ENCODE measurements at places on chromosomes 3 and 15. TPM values are rescaled to one million over a fixed set of nuclear protein-coding genes. Genes with fewer than 3 reads are reported as not detected.

- H3K4me1 ChIP-seq: no peaks in the 10 kb centered on the region
- no peak overlapping the region for H3K27ac ChIP-seq
- DNase-seq: no peak
- H3K27me3 ChIP-seq: no peaks in the 10 kb centered on the region
Observed at GRCh38 chr3:183148056-183148455, 14.5 kb downstream of the LAMP3 start.

DNA sequence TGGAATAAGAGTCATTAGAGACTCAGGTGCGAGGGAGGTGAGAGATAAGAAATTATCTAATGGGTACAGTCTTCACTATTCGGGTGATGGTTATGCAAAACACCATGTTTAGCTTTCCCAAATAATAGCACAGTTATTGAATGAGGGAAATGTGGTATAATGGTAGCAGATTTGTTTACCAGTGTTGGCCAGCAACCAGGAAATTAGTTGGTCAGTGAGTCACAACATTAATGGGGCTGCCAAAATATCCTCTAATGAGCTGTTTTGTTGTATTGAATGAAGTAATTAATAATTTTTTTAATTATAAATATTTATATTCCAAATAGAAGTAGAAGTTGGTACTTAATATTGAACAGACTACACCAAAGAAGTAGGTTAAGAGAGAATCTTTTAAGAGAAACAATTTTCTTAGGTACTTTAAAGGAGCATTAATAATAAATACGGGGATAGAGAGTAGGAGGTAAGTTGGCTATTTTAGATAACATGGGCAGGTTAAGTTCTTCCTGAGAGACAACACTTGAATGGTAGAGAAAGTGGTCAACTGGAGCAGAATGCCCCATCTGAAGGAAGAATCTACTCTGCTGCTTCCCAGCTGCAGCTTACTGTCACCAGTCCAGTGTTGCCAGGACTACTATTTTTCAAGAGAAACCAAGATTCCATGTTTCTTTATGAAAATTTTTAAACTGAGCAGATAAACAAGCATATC, 218.8 kb downstream of the UBE2E2 start:
- no peaks in the 10 kb centered on the region for H3K36me3 ChIP-seq
- peaks cover 19% of the 10 kb centered on the region for H3K4me1 ChIP-seq
- H3K27ac ChIP-seq: no peak overlapping the region
- H3K4me3 ChIP-seq: no peak overlapping the region

DNA sequence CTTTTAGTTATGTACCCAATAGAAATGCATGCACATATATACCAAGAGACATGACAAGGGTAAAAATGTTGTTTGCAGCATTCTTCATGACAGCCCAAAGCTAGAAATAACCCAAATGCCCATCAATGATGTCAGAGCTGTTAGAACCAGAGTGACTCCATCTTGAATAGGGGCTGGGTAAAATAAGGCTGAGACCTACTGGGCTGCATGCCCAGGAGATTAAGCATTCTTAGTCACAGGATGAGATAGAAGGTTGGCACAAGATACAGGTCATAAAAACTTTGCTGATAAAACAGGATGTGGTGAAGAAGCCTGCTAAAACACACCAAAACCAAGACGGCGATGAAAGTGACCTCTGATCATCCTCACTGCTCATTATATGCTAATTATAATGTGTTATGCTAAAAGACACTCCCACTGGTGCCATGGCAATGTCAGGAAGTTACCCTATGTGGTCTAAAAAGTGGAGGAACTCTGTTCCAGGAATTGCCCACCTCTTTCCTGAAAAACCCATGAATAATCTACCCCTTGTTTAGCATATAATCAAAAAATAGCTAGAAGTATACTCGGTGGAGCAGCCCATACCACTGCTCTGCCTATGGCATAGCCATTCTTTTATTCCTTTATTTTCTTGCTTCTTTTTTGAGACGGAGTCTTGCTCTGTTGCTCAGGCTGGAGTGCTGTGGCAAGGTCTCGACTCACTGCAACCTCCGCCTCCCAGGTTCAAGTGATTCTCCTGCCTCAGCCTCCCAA, 32.9 kb downstream of the ZBTB11 start:
- H3K27ac ChIP-seq: peak overlapping the region; percentile 23
- H3K36me3 ChIP-seq: peaks cover 4% of the 10 kb centered on the region
- peaks cover 17% of the 10 kb centered on the region for H3K4me1 ChIP-seq
- H3K4me3 ChIP-seq: no peak overlapping the region
- no peaks in the 10 kb centered on the region for H3K27me3 ChIP-seq
- DNase-seq: no peak

DNA sequence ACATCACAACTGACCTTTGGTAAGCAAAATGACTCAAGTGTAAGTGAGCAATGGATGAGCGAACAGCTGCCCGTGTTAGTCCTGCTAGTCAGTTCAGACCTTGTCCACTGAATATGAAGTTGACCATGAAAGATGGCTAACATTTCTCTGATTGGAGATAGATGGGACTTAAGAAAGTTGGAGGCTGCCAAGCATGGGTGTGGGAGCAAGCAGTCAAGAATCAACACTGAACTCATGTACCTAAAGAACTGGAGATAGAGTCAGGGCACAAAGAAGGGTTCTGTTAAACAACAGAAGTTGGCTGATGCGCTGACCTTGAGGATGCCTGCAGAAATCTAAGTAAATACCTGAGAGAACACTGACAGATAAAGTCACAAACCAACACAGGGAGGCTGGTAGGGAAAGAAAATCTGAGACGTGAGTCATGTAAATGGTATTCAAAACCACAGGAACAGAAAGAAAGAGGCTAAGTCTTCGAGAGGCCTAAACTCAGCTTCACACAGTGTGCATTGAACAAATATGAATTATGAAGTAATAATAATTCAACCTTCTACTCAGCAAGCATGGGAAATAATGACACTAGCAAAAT, 30.7 kb upstream of the ANPEP start:
- no peak overlapping the region for H3K27ac ChIP-seq
- no peak for DNase-seq
- no peaks in the 10 kb centered on the region for H3K4me1 ChIP-seq
- H3K27me3 ChIP-seq: no peaks in the 10 kb centered on the region
- 0 out of 2 replicates have a peak, but pooled peaks cover 3% of the 10 kb centered on the region for H3K36me3 ChIP-seq
- no peak overlapping the region for H3K4me3 ChIP-seq

- H3K36me3 ChIP-seq: peaks cover 42% of the 10 kb centered on the region
- H3K27ac ChIP-seq: no peak overlapping the region
- DNase-seq: no peak
- no peaks in the 10 kb centered on the region for H3K27me3 ChIP-seq
- no peak overlapping the region for H3K4me3 ChIP-seq
- H3K4me1 ChIP-seq: no peaks in the 10 kb centered on the region
Observed at GRCh38 chr3:183845608-183846288, 20.4 kb upstream of the MAP6D1 start.

- no peak overlapping the region for H3K27ac ChIP-seq
- H3K27me3 ChIP-seq: peaks cover 78% of the 10 kb centered on the region
- H3K4me1 ChIP-seq: peaks cover 51% of the 10 kb centered on the region
Observed at GRCh38 chr3:181699171-181699903, 12.4 kb upstream of the SOX2 start.

DNA sequence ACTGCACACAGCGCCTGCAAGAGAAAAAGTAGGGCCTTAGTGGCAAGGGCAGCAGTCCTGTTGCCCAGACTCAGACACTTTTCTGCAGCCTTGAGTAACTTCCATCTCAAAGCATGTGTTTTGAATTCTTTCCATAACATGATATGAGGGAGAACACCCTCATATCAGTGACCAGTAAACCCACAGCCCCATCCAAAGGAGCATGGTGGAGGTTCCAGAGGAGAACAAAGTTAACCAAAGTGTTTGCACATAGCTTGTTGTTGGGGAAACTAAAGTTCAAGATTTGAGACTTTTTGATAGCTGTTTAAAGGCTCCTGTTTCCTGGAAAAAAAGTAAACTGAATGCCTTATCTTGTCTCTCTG, 74.2 kb downstream of the OCA2 start:
- no peaks in the 10 kb centered on the region for H3K4me1 ChIP-seq
- no peak for DNase-seq
- H3K27me3 ChIP-seq: no peaks in the 10 kb centered on the region
- H3K36me3 ChIP-seq: no peaks in the 10 kb centered on the region

DNA sequence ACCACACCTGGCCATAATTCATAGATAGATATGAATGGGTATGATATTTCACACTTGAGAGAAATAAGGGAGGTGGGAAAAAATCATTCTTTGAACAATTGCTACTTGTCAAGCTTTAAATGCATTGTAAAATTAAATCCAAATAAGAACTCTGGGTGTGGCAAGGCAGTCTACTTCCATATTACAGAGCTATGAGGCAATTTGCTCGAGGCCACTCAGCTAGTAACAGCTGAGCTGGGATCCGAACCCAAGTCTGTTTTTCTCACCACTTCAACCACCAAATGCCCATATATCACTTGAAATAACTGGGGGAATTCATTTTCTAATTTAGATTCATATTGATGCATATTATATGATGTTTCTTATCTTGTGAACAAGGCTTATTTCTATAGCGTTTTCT, 482.2 kb upstream of the ADAMTS9 start:
- H3K27ac ChIP-seq: no peak overlapping the region
- no peaks in the 10 kb centered on the region for H3K27me3 ChIP-seq
- no peak overlapping the region for H3K4me3 ChIP-seq
- no peaks in the 10 kb centered on the region for H3K4me1 ChIP-seq
- no peak for DNase-seq

GRCh38 chr15:38781196-38781595, 216.6 kb upstream of the RASGRP1 start:
- no peak for DNase-seq
- H3K27me3 ChIP-seq: no peaks in the 10 kb centered on the region
- no peaks in the 10 kb centered on the region for H3K36me3 ChIP-seq
- no peak overlapping the region for H3K27ac ChIP-seq

DNA sequence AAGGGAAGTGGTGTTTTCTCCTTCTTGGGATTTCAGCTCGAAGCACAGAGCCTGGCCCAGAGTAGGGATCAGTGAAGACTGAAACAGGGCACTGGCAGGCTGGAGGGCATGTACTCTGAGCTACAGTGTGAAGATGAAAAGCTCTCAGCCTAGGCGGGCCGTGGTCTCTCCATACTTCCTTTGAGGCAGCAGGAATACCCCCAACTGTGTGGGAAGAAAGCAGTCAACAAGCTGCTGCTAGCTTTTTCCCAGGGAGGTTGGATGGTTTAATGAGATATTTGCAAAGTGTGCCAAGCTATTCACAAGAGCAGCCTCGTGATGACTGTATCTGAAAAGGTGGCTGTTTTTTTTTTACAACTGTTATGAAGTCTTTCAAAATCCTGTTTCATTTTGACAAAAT, 47.2 kb downstream of the NMNAT3 start:
- H3K27ac ChIP-seq: no peak overlapping the region
- peak; percentile 48 for DNase-seq
- no peaks in the 10 kb centered on the region for H3K4me1 ChIP-seq
- H3K27me3 ChIP-seq: no peaks in the 10 kb centered on the region
- H3K4me3 ChIP-seq: no peak overlapping the region
- H3K36me3 ChIP-seq: no peaks in the 10 kb centered on the region

DNA sequence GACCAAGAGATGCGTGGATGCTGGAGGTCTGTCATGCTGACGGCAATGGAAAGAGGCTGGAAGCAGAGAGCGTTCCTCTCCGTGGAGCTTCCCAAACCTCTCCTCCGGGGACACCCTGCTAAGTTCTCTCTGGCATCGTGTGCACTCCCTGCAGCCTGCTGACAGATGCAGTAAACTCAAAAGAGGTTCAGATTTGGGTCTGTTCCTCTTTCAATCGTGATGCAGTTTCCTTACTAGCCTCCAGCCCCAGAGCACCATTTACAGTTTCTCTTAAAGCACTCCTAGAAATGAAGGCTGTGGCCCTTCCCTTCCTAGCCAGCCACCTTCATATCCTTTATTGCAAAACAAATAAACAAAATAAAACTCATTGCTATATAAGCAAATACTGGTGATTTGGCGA, 47.3 kb upstream of the LRRC58 start:
- H3K4me1 ChIP-seq: no peaks in the 10 kb centered on the region
- no peak for DNase-seq
- H3K36me3 ChIP-seq: peaks cover 41% of the 10 kb centered on the region
- H3K4me3 ChIP-seq: no peak overlapping the region

- 0 out of 2 replicates have a peak, but pooled peaks cover 8% of the 10 kb centered on the region for H3K36me3 ChIP-seq
- H3K4me1 ChIP-seq: peaks cover 11% of the 10 kb centered on the region
- DNase-seq: no peak
Observed at GRCh38 chr15:85690561-85691231, 104.0 kb downstream of the KLHL25 start.

- H3K4me3 ChIP-seq: no peak overlapping the region
- H3K27me3 ChIP-seq: no peaks in the 10 kb centered on the region
- H3K36me3 ChIP-seq: no peaks in the 10 kb centered on the region
- H3K4me1 ChIP-seq: no peaks in the 10 kb centered on the region
Observed at GRCh38 chr3:97235611-97236315, 421.4 kb downstream of the EPHA6 start.

The STXBP5L gene
- total RNA-seq: 2.9 TPM

The DHFR2 gene
- total RNA-seq: 1.3 TPM

The LAMB2 gene
- total RNA-seq: 154 TPM

The PSTPIP1 gene
- total RNA-seq: 0.80 TPM

The ADGRG7 gene
- total RNA-seq: not detected

The OXTR gene
- 7.8 TPM for total RNA-seq

The LTK gene
- total RNA-seq: 0.14 TPM

Data from GM23338 (cell line).